ENCODE measurements at places on chromosomes 4 and X.
A peak's percentile ranks its signal among the peaks of the same experiment; 100 is the strongest.

- DNase-seq = peak; percentile 6
Observed at GRCh38 chr4:787561-787981, 38.4 kb downstream of the CPLX1 start.

- no peak for DNase-seq
Observed at GRCh38 chrX:100870527-100870926, 3.6 kb downstream of the NOX1 start.

- DNase-seq = no peak
Observed at GRCh38 chr4:181258569-181258968, 984.6 kb upstream of the TENM3 start.

GRCh38 chr4:10006231-10006600 is 15.1 kb downstream of the SLC2A9 start:
- peak; percentile 83 for DNase-seq

- DNase-seq = no peak
Observed at GRCh38 chrX:119406776-119407175, 7.6 kb downstream of the SLC25A43 start.

DNA sequence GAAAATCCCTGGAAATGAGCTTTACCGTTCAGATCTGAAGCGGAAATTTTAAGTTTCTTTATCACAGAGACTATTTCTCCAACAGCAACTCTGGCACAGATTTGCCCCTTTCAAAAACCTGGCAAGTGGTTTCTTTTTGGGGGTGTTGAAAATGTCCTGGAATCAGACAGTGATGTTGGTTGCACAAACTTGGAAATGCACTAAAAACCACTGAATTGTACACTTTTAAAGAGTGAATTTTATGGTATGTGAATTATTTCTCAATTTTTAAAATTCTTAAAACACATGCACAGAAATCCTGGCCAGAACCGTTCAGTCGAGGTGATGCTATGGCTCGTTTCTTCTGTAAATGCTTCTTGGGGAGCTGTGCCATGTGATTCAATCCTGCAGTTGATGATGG is 121.2 kb upstream of the RBPJ start:
- no peak for DNase-seq

DNA sequence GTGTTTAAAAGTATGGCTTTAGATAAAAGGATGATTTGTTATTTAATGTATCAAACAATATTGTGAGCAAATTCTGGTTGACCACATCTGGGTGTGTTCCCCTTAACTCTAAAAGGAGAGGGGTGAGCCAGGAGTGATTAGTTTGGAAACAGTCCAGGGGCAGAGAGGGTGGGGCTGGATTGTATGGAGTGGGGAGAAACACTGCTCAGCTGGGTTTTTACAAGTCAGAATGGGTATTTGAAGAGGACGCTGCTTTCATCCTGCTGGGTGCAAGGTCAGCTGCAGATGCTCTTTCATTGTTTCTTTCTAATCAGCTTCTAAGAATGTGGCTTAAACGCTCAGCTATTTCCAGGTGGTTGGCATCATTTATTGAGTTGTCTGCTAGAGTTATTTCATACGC is 82.8 kb upstream of the LIMCH1 start:
- DNase-seq = no peak
